ENCODE measurements at places on chromosomes 3 and 15. TPM values are rescaled to one million over a fixed set of nuclear protein-coding genes. Genes with fewer than 3 reads are reported as not detected.

Gene TRPM1
- total RNA-seq, result 0.03 TPM

Gene GOLGA6L7
- not detected for total RNA-seq

Gene GOLGA6L9
- 0.67 TPM for total RNA-seq

Gene OR4F15
- 0.51 TPM for total RNA-seq

Gene ZNF197
- 6.7 TPM for total RNA-seq

Gene GOLGA8M
- not detected for total RNA-seq

Gene PCSK6
- 19.8 TPM for total RNA-seq

Gene FBXL2
- total RNA-seq, result 5.9 TPM

Gene ABHD17C
- total RNA-seq, result 4.0 TPM

Gene COL6A5
- total RNA-seq, result 0.17 TPM

Gene PTX3
- 56.4 TPM for total RNA-seq

Gene GMPPB
- 25.9 TPM for total RNA-seq

Gene C3orf80
- total RNA-seq, result 1.8 TPM

Gene ARRDC4
- 0.10 TPM for total RNA-seq

Gene AHSG
- total RNA-seq, result 0.32 TPM

- no peak for DNase-seq
Observed at GRCh38 chr3:138911621-138912020, 35.3 kb downstream of the FOXL2 start.

DNA sequence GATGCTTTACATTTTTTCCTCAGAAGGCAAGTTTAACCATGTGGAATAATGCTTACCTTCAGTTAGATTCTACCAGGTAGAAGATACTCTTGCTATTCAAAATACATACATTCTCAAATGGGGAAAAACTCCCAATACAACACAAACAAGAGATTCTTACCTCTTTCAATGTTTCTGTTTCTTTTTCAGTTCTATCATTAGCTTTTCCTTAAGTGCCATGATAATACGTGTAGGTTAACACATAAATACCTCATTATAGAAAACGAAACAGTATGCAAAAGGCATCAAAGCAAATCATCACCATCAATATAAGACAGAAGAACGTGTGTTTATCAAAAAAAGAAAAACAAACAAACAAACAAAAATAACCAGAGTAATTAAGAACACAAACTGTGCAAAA is 300.7 kb upstream of the ROBO1 start:
- no peak for DNase-seq

- no peak for DNase-seq
Observed at GRCh38 chr3:64091501-64091900, 68.2 kb upstream of the PSMD6 start.

GRCh38 chr3:125072749-125073389 is 17.1 kb upstream of the HEG1 start:
- DNase-seq, result no peak

- DNase-seq, result no peak
Observed at GRCh38 chr3:23743141-23743784, 62.5 kb upstream of the UBE2E1 start.

- no peak for DNase-seq
Observed at GRCh38 chr3:27840807-27841594, 118.9 kb upstream of the EOMES start.

DNA sequence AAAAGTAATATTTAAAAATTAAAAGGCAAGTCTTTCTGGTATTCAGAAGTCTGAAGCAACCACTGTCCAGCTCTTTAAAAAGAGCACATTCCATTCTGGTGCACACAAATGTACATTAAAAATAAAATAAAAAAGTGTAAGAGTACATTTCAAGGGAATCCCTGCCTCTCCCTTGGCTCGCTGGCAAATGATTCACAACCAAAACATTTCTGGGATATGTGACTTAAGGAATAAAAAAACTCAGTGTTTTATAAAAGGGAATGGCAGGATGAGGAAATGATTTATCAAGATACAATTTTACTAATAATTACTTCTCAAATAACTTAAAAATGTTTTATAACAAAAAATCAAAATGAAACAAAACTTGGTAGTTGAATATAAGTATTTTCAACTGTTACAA is 23.8 kb upstream of the ANXA2 start:
- peak; percentile 87 for DNase-seq

DNA sequence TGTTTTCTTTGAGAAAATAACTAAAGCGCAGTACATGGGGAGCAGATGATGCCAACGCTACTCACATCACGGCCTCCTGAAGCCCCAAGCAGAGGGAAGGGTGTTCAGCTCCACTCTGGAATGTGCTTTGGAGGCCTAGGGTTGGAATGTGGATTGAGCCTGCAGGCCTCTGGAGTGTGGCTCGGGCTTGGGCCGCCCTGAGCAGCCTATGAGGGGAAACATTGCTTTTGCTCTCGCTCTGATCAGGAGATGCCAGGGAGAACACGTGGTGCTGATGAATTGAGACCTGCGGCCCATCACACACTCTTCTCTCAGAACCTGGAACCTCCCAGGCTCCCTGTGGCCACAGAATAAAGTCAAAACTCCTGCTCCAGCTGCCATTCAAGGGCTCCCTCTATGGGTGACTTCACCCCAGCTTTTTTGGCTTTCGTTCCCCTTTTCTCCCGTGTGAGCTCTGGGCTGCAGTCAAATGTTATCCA is 23.3 kb downstream of the CCDC13 start:
- peak; percentile 14 for DNase-seq

DNA sequence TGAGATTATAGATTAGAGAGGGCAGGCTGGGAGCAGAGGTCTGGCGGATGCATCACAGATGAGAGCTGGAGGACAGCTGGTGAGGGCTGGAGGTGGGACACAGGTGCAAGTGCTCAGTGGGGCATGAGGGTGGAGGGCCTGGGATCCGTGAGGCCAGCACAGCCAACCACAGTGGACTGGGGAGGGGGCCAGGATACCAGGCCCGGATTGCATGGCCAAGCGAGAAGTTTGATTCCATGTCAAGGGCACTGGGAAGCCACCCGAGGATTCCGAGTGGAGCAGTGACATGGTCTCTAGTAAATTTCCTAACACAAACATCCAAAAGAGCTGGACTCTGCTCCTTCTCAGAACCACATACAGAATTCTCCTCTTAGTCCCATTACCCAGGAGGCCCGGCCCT is 44.0 kb upstream of the SLC41A3 start:
- DNase-seq, result no peak

- DNase-seq, result no peak
Observed at GRCh38 chr3:138465925-138466324, 31.5 kb downstream of the ESYT3 start.

GRCh38 chr3:172777901-172778300 is 27.4 kb downstream of the ECT2 start:
- no peak for DNase-seq

- no peak for DNase-seq
Observed at GRCh38 chr15:89642106-89642505, 13.2 kb downstream of the KIF7 start.

- DNase-seq, result no peak
Observed at GRCh38 chr3:186456731-186457191, 87.4 kb downstream of the CRYGS start.

DNA sequence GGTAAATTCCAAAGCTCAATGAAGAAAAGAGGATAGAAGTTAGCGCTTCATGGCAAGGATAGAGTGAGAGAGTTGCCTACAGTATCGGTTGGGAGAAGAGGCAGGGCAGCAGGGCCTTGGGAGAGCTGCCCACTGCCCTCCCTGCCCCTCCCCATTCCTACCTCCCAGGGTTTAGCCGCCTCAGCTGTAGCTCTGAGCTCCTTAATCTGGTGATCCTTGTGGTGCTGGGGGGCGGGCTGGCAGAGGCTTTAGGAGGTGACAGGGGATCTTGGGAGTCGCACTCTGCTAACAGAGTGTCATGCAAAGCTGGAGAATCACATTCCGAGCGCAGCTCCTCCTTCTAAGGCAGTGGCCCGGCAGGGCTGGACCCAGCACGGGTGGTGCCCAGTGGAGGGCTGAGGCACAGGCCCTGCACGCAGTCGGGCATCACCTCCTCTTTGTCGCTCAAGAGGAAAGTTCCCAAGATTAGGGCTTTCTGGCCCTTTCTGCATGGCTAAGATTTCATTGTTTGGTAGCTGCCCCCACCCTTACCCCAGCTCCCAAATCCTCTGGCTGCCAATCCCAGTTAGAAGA is 57.1 kb upstream of the POLG start:
- no peak for DNase-seq

DNA sequence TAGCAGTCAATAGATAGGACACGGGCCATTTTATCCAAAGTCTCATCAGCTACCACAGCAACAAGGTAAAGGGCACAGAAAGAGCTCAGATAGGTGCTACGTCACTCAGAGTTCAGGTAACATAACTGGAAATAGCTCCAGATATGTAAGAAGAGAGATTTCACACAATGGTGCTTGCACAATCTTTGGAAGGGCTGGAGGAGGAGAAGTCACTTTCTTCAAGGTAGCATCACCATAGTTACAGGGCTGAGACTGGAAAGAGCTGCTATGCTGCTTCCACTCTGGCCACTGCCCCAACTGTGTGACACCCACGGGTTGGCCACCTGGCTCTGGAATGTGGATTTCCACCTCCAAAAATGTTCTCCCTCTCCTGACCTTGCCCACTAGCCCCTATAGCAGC is 448.8 kb upstream of the THBS1 start:
- no peak for DNase-seq

DNA sequence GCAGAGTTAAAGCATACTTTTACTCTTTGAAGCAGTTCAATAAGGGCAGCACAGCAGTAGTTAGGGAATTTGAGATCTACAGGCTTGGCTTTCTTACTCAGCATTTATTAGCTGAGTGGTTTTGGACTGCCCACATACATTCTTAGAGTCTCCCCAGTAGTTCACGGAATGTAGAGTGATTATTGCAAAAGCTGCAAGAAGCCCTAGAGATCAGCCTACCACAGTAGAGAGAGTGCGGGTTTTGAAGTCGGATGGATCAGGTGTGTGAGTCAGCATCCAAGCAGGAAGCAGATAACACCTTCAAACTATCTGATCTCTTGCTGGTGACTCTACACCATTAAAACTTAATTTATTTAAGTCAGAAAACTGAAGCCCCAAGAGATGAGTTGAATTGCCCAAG is 171.9 kb downstream of the SYNPR start:
- DNase-seq, result no peak

DNA sequence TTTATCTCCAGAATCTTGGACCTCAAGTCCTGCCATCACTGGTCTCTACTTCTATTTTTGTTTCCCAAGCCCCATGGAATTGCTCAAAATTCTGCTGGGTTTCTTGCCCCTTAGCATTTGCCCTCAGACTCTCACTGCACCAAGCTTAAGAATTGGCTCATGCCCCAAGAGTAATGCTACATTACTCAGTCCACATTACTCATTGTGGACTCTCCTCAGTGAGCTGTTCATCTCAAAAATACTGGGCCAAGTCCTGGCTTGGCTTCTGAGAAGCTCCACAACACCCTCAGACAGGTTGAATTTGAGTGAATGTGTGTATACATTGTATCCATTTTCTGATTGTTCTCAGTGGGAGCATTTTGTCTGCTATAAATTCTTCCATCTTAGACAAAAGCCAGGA is 364.4 kb upstream of the ARHGEF26 start:
- peak; percentile 44 for DNase-seq

GRCh38 chr3:98508582-98508981 is 11.1 kb downstream of the OR5K2 start:
- no peak for DNase-seq

- DNase-seq, result peak; percentile 92
Observed at GRCh38 chr3:127800508-127800907, 21.8 kb downstream of the MGLL start.

- DNase-seq, result no peak
Observed at GRCh38 chr3:86673991-86674390, 317.0 kb downstream of the VGLL3 start.

DNA sequence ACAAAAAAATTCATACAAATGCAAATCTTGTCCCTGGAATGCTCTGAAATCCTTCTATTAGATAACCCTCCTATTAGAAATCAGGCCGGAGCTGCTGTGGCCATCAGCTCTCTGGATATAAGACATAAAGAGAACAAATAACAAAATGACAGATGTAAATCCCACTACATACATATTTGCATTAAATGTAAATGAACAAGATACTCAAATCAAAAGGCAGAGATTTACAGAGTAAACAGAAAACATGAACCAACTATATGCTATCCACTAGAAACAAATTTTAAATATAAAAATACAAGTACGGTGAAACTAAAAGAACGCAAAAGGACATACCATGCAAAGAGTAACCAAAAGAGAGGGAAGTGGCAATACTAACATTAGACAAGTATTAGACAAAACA is 10.7 kb downstream of the CYFIP1 start:
- DNase-seq, result no peak

DNA sequence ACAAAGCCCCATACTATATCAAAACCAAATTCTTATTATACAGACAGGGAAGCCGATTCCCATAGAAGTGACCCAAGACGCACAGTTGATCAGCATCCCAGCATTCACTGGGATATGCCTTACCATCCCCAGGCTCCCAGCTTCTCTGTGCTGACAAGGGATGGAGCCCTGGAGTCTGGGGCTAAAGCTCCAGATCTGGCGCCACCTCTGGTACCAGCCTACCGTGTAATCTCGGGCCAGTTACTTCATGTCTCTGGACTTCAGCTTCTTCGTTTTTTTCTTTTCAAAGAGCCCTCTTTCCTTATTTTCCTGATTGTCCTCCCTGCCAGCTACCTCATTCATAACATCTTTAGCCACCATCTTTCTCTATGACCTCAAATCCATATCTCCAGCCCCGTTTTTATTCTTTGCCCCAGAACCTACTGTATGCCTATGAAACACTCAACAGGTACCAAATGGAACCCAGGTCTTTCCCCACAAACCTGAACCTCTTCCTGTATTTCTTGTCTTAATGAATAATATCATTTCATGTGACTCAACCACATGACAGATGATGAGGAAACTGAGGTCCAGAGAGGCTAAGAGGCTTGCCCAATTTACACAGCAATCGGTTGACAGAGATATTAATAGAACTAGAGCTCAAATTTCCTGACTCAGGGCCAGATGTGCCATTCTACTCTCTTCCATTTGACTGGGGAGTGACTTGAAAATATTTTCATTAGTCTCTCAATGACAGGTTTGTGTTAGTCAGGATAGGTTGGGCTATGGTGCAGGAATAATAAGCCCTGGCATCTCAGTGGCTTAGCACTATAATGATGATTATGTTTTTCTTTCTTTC is 85.4 kb upstream of the TLE3 start:
- DNase-seq, result no peak

Measured in HT1080 (cell line).